ENCODE measurements at places on chromosomes 3 and 15. TPM values are rescaled to one million over a fixed set of nuclear protein-coding genes. Genes with fewer than 3 reads are reported as not detected.

The CLDN18 gene
- not detected for total RNA-seq

The GPR27 gene
- not detected for total RNA-seq

The GCNT3 gene
- 0.26 TPM for total RNA-seq

The DNAH12 gene
- under 0.01 TPM for total RNA-seq
